Endodermal cell (in vitro differentiated cells): ENCODE measurements at places on chromosomes 1 and 21.

DNA sequence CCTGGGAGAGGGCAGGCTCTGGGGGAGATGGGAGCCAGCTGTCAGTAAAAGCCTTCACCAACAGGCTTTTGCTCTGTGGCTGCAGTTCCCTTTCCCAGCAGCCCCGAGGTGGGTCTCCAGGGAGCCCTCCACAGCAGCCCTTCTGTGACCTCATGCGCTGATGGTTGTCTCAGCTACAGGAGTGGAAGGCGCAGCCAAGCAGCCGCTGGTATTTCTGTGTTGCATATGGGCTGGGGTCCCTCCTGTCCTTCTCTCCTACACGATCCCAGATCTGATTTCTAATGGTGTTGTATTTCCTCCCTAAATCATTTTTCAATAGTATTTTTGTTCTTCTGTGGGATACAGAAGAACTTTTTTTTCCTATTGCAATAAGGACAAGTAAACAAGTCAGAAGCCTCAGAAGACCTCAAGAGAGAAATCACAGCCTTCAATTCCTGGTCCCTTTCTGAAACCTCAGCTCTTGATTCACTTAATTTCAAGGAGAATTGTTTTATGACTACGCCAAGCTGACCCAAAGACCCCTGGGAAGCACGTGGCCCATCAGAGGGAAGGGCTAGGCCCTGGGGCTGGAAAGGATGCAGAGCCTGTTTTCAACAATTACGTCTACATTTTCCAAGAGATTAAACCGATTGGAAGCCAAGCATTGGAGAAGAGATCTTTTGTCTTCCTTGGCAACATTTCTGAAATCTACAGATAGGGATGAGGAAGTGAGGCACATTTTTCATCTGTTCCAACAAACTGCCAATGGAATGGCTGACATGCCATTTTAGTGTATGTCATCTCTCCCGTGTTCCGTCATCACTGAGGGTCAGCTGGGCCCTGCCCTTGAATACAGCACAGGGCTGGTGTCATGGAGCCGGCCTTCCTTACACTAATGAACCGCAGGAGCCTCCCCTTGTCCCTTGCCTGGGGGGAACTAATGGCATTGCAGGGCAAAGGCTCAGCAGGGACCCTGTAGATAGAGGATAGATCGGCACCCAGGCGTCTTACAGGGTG lies 42.0 kb upstream of the SCCPDH start:
- DNase-seq, result no peak

DNA sequence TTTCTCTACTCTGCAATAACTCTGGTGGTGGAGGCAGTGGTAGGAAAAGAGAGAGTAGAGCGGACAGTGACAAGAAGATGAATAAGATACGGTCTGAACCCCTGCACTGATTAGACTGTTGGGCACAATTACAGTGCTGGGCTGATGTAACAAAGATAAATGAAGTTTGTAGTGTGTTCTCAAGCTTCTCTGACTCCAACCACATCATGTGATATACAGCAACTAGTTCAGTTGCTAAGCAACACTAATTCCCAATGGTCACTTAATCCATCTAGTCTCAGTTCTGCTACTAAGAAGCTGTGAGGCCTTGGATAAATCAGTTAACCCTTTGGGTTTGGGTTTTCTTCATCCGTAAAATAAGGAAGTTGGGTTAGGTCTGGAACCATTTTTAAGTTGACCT lies 17.3 kb downstream of the DDR2 start:
- DNase-seq, result no peak

DNA sequence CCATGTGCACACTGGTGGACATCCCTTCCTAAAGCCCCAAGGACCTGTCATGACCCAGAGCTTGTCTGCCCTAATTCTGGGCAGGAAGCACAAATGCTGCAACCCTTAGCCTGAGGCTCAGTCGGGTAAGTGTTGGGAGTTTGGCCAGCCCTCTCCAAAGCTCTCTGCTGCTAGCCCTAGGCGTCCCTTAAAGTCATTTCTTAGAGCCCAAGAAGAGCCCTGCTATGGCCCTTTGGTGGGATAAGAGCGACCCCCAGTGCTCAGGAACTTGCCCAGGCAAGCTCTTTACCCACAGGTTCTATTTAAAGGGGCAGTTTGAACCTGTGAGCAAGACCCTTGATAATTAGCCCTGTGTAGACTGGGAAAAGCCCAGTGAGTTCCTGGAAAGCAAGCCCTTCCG lies 356.8 kb downstream of the RRAGC start:
- DNase-seq, result peak; percentile 93

DNA sequence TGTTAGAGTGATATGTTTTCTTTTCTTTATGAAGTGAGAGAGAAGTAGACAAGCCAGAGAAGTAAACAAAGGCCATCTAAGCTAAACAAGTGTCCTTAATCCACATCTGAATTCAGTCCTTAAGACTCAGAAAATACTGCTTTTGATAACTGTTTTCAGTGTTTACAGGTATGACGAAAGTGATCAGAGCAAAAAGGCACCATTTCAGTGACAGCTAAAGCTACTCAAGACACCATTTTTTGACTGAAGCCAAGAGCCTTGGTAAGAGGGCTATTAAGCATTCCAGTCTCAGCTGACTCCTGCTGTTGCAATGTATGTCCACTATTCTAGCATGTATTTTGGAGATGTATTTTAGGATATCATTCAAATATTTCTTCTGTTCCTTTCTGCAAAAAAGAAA lies 4.1 kb downstream of the KMO start:
- no peak for DNase-seq

- peak; percentile 66 for DNase-seq
Measured at GRCh38 chr1:160282807-160283206, 2.1 kb downstream of the PEX19 start.

- DNase-seq, result no peak
Measured at GRCh38 chr1:25754470-25755181, 45.4 kb upstream of the SELENON start.

GRCh38 chr1:109559995-109560394 lies 11.6 kb downstream of the GNAI3 start:
- no peak for DNase-seq

GRCh38 chr1:40857737-40858136 lies 4.4 kb downstream of the CITED4 start:
- DNase-seq, result peak; percentile 61

DNA sequence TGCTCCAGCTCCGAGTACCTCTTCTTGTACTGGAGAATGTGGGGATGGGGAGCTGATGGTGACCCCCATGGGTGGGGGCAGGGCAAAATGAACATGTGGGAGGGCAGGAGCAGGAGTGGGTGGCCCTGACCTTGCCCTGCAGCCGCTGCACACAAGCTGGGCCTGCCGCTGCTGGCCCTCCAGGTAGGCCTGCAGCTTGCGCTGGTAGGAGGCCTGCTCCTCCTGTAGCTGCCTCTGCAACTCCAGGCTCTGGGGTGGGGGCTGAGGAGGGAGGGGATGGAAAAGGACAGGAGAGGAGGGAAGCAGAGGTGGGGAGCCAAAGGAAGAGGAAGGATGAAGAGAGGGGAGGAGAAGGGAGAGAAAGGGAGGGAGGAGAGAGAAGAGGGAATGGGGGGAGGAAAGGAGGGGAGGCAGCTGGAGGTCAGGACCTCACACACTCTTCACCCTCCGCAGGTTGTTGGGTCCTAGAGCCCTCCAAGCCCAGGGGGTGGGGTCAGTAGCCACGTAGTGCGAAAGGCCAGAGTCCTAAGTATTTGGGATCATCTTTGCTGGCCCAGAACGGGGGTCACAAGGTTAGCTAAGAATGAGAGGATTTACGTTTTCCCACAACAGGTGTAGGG lies 22.9 kb downstream of the RNU1-1 start:
- peak; percentile 61 for DNase-seq

GRCh38 chr1:225517697-225518096 lies 89.9 kb upstream of the LBR start:
- DNase-seq, result no peak

DNA sequence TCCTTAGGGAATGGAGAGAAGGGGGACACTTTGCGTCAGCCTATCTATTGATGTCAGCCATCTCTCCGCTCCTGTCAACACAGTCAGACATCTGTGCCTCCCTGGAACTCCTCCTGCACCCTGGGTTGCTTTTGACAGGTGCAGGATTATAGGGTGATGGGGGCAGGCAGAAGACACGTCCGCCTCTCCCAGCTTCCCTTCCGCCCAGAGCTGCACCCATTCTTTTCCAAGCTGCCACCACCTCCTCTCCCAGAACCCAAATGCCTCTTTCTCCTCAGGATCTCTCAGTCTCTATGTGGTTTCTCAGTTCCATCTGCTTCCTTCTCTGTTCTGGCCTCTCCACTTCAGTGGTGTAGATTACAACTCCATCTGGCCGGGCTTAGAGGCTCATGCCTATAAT lies 17.1 kb upstream of the KIF1B start:
- no peak for DNase-seq

GRCh38 chr1:230226814-230227213 lies 159.8 kb downstream of the GALNT2 start:
- no peak for DNase-seq

DNA sequence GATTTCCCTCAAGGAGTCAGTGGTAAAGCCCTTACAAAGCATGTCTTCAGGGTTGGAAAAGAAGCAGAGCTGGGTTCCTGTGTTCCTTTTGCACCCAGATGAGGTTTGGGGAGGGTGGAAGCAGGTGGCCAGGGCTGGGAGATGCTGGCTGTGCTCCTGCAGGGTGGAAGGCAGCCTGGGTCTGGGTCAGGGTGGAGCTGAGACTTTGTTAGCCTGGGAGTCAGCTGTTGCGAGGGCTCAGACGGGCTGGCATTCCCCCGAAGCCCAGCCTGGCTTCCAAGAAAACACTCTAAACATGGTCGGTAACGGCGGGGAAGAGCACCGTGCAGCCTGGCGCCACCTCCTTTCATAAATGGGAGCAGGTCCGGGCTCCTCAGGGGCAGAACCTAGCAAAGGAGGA lies 43.7 kb upstream of the EPS8L3 start:
- peak; percentile 44 for DNase-seq

DNA sequence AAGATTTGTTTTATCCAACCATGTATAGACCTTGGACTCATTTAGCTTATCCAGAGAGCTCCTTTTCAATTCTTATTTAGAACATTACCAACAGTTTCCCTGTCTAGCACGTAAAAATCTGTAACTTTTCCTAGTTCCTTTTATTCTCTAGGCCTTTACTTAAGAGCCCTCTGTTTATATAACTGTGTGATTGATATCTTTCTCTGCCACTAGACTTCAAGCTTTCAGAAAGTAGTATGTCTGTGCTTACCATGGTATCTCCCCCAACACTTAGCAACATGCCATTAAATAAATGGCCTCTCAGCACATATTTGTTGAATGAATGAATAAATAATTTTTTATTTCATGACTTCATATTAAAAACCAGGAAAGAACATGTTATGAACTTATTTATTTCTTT lies 209.4 kb downstream of the PTPRC start:
- DNase-seq, result no peak

- DNase-seq, result no peak
Measured at GRCh38 chr1:78079580-78079979, 33.8 kb downstream of the GIPC2 start.

DNA sequence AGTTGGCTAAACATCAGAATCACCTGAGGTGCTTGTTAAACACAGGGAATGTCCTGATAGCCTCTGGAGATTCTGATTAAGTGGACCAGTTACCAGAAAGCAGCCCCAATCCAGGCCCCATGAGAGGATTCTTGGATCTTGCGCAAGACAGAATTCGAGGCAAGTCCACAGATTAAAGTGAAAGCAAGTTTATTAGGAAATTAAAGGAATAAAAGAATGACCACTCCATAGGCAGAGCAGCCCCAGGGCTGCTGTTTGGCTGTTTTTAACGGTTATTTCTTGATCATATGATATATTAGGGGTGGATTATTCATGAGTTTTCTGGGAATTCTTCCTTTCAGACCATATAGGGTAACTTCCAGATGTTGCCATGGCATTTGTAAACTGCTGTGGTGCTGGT lies 176.2 kb downstream of the ROR1 start:
- DNase-seq, result no peak

DNA sequence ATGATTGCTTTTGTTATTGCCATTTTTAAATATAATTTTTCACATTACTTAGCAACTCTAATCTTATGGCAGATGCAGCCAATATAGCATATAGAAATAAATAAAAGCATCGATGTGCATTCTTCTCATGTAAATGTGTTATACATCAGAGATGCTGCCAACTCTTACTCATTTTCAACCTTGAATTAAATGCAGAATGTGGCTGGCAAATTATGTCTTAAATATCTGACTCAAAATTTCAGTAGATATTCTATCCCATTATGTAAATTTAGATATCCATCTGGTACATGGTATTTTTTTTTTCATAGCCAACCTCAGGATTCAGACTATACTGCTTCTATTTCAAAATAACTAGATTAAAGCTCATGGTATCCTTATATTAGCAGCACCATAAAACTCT lies 916.7 kb upstream of the TMPRSS15 start:
- DNase-seq, result no peak

DNA sequence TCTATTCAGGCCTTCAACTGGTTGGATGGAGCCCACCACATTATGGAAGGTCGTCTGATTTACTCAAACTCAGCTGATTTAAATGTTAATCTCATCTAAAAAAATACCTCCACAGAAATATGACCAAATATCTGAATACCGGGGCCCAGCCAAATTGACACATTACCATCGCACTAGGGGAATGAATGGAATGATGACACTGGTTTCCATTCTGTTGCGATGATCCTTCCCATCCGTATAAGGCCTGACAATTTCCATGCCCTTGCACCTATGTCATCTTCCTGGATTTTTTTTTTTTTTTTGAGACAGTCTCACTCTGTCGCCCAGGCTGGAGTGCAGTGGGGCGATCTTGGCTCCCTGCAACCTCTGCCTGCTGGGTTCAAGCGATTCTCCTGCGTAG lies 397.5 kb downstream of the KIF26B start:
- DNase-seq, result no peak

DNA sequence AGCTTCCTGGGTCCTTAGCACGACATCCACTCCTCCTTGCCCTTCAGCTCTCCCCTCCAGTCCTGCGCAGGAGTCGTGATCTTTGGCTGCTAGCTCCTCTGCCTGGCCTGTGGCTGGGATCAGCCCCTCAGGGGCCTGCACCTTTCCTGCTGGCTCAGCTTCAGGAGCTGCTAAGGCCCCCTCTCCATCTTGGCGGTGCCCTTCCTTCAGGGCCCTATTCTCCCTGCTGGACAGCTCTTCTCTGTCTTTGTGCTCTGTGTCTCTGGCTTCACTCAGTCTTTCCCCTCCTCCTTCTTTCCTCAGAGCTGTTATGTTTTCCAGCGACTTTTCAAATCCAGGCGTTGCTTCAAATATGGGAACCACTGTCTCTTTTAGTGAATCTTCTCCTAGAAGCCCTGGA lies 59.5 kb upstream of the LRRC53 start:
- peak; percentile 59 for DNase-seq

- no peak for DNase-seq
Measured at GRCh38 chr1:113166473-113166872, 93.5 kb downstream of the LRIG2 start.

DNA sequence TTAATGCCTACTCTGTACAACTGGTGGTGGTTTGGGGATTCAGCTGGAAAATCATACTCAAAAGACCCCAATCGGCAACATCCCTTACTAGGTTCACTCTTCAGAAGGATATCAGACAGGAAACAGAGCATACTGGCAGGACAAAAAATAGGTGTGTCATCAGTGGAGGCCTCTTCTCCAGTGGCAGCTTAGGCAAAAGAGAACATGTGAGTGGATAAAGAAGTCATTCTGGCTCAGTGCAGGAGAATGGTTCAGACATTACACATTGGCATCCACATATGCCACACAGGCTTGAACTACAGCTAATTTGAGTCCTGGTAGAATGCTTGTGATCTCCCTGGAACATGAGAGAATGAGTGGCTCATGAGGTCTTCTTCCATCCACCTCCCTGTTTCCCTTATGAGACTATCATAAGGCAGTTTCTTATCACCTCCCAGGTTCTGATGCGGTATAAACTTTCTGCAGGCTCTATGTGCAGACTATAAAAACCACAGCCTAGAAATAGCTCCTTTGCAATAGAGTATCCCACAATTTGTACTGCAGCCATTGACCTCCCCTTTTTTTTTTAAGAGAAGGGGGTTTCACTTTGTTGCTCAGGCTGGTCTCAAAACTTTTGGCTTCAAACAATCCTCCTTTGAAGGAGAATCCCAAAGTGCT lies 24.7 kb downstream of the VAMP4 start:
- no peak for DNase-seq
